ENCODE measurements at places on chromosomes 11 and 22.
A peak's percentile ranks its signal among the peaks of the same experiment; 100 is the strongest.

DNA sequence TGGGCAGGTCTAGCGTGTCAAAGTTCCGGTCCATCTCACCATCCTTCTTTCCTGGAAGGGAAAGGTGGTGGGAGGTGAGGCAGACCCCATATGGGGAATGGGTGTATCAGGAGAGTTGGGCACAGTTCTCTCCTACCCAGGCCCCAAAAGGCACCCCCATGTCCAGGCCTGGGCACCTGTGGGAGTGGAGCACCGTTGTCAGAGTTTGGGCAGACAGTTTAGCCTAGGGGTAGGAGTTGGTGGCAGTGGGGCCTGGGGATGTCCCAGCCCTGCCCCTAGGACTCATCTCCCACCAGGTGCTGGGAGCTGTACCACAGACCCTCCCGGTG lies 34.1 kb upstream of the TXNRD2 start:
- DNase-seq, result no peak

- no peak for DNase-seq
Measured at GRCh38 chr22:24134090-24134846, 47.0 kb upstream of the SUSD2 start.

- DNase-seq, result no peak
Measured at GRCh38 chr22:20434773-20435172, 2.9 kb downstream of the SCARF2 start.

DNA sequence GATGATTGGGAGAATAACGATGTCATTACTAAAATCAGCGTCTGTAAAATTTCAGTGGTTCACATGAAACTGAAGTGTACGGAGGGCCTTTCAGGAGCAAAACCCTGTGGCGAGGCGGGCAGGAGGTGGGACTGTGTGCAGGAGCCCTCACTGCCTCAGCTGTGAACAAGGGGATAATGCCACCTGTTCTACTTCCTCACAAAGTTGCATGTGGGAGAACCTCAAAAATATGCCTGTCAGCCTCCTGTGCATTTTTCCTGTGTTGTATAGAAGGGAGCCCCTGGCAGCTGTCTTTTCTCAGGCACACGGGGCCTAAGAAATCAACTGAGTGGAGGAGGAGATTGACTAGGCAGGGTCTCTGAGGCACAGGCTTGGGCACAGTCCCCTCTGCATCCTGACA lies 43.0 kb upstream of the MYO18B start:
- DNase-seq, result no peak

DNA sequence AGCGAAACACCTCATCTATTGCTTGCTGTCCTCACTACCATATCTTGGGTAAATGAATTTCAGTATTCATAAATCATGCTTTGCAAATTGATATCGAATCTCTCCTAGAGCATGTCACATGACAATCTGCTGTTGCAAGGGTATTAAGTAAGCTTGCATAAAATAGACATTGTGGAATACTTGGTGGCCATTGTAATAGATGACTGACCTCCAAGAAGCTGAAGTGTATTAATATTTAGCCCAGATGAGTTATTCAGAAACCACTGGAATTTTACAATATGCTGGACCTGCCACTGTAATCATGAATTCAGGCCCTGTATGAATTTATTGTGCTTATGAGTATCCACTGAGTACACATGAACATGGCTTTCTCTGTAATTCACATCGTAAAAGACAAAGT lies 289.7 kb upstream of the ARHGAP42 start:
- no peak for DNase-seq

- DNase-seq, result peak; percentile 6
Measured at GRCh38 chr11:104573441-104573990, 324.7 kb downstream of the CASP12 start.

GRCh38 chr11:130634961-130635473 lies 186.6 kb downstream of the ADAMTS15 start:
- DNase-seq, result peak; percentile 75

GRCh38 chr11:12088047-12088481 lies 22.3 kb upstream of the MICAL2 start:
- peak; percentile 81 for DNase-seq

- peak; percentile 67 for DNase-seq
Measured at GRCh38 chr22:19429950-19430889, 1.3 kb downstream of the HIRA start.

DNA sequence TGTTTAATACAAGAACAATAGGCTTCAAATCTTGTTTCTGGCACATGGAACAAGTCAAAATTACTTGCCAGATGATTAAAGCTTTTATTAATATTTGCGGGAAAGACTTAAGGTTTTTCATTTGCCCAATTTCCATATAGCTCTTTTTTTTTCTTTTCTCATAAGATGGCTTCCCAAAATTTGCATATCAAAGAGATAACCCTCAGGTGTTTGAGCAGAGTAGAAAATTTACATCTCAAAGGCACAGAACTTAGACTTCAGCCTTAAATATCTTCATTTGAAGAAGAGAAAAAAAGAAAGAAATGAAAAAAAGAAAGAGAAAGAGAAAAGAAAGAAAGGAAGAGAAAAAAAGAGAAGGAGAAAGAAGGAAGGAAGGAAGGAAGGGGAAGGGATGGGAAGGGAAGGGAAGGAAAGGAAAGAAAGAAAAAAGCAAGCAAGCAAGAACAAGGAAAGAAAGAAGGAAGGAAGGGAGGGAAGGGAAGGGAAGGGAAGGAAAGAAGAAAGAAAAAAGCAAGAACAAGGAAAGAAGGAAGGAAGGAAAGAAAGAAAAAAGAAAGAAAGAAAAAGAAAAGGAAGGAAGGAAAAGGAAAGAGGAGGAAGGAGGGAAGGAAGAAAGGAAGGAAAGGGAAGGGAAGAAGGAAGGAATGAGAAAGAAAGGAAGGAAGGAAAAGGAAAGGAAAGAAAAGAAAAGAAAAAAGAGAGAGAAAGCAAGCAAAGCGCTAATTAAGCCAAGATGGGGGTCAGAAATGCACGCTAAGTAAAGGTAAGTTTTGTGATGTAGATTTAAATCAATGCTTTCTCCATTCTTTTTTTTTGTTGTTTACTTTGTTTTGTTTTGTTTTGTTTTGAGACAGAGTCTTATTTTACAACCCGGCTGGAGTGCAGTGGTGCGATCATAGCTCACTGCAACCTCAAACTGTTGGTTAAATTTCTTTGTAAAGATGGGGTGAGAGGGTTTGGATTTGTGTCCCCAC lies 20.2 kb upstream of the IFITM3 start:
- DNase-seq, result no peak

DNA sequence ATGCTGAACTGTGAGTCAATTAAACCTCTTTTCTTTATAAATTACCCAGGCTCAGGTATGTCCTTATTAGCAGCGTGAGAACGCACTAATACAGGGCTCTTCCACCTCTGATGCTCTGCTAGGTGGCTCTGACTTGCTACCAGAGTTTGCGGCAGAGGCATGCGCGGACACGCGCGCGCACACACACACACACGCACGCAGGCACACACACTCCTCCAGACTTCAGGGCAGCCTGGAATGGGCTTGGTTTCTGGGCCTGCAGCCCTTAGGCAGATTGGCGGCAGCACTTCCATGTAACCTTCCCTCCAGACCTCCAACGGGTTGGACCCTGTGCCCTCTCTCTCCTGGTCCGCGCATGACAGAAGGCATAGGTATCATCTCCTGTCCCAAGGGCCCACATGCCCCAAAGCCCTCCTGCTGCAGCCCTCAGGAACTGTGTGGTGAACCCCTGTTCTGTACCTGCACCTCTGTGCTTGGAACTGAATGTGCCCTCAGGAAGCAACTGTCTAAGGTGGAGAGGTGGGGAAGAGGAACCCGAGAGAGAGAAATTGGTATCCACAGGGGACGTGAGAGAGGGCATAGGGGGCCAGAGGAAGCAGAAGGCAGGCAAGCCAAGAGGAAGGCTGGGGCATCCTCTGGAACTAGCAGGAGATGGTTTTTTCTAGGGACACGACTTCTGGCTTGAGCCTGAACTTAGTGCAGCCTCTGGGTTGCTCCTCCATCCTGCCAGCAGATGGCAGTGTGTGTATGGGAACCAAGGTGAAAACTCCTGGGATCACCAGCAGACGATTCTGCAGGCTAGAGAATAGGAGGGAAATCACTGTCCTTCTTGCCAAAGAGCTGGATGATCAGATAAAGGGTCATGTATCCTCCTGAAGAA lies 23.4 kb upstream of the RIC3 start:
- peak; percentile 65 for DNase-seq

DNA sequence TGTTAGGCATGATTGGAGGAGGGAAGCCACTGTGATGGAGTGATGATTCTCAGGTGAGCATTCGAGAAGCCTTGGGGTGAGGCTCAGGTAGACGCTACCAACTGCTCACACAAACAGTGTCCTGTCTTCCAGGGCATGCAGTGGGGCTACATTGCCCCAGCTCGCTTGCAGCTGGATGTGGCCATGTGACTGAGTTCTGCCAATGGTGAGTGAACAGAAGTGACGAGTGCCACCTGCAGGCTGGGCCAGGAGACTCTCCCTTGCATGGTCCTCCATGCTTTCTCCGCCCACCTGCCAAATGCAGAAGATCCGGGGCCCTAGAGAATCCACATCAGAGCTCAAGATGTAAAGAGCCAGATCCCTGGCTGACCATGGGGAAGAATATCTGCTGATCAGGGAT lies 195.9 kb downstream of the BCR start:
- DNase-seq, result peak; percentile 31

DNA sequence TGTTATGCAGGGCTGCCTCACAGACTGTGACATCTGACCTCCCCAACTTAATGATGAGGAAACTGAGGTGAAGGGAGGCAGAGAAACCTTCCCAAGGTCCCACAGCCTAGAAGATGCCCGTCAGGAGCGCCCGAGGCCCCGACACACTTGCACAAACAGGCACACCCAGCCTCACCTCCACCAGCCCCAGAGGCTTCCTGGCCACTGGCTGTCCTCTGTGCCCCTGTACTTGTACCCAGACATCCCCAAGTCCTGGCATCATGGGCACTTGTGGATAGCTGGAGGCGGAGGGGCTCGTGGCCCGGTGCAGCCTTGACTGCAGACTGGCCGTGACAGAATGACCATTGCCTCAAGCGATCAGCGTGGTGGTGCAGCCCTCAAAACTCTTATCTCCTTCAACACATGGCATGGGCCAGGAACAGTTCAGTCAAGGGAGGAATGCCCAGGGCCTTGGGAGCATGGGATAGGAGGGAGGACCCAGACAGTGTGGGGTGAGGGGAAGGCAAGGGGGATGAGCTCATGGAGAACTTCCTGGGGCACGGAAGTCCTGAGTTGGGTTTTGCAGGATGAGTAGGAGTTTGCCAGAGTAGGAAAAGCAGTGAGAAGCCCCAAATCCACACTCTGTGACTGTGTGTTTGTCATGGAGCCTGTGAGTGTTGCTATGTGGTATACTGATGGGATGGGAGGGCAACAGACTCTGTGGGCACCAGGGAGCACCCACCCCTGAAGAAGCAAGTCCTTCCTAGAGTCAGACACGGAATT lies 25.8 kb upstream of the PPARA start:
- no peak for DNase-seq

GRCh38 chr11:2567026-2567671 lies 122.3 kb downstream of the KCNQ1 start:
- DNase-seq, result no peak

- peak; percentile 81 for DNase-seq
Measured at GRCh38 chr11:78715639-78716311, 141.1 kb upstream of the NARS2 start.

- no peak for DNase-seq
Measured at GRCh38 chr11:129505266-129505665, 129.6 kb downstream of the BARX2 start.

- DNase-seq, result no peak
Measured at GRCh38 chr11:93783765-93784144, 327 bp upstream of the MED17 start.

DNA sequence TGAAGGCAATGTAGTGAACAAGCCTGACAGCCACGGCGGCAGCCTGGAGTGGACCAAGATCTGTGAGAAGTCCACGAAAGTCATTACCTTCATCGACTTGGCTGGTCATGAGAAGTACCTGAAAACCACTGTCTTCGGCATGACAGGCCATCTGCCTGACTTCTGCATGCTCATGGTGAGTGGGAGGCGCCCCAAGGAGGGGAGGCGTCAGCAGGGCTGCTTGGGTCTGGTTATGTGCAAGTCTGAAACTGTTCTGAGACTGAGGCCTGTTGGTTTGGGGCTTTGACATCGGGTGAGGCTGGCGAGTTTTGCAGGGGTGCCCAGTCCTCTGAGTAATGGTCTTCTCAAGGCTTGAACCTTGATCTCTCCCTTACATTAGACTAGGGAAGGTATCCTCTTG lies 11.1 kb downstream of the GTPBP1 start:
- no peak for DNase-seq

DNA sequence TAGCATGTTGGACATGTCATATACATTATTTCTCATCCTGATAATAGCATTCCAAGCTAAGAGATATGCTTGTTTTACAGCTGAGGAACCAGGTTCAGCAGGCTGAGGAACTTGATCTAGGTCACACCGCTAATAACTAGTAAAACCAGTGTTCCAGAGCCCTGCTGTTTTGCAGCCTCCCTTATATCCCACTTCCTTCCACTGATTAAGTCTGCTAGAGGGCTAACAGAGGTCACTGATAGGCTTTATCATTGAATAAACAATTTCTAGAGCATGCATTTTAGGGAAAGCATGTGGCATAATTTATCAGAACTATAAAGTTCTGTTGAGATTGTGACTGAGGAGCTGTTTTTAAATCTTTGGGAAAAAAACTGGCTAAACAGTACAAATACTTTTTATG lies 54.0 kb downstream of the UVRAG start:
- no peak for DNase-seq

DNA sequence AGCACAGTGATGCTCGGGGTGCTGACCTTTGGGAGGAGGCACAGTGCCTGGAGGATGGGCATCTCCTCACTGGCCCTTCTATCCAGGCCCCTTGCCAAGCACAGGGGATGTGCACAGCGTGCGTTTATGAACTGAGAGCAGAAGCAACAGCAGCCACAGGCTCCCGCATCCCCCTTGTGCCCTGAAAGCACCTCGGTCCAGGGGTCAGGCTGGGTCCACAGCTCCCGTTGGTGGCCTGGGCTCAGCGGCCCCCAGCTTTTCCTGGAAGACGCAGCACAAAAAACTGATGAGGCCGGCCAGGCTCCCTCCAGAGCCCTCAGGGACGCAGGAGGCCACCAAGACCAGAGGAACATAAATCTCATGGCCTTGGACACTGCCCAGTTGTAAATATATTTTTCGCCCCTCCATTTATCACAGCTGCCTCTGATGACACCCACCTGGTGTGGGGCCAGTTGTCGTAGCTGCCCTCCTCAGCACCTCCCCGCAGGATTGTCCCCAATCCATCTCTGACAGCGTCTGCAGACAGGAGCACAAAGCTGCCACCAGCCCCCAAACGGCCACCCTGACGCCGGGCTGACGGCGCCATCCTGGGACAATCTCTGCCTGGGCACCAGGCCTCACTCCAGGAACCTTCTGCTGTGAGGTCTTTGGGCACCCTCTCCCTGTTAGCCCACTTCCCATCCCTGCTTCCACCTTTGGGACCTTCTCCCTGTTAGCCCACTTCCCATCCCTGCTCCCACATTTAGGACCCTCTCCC lies 203.1 kb downstream of the BRD1 start:
- no peak for DNase-seq
